ENCODE measurements at places on chromosomes 4 and X.

DNA sequence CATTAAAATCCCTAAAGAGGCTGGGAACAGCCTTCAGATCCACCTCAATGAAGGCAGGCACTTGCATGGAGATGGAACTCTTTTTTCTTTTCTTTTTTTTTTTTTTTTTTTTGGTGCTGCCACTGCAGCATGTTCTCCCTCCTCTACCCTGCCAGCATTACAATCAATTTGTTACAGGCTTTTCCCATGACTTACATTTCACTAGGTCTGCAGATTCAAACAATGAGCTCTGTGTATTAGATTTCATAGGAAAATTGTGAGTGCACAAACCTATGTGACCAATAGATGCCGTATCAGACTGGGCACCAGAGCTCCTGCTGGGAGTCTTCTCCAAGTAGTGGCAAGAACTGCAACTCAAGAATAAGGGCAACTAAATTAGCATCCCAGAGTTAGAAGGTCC, 63.8 kb upstream of the GABRQ start:
- no peak for DNase-seq

DNA sequence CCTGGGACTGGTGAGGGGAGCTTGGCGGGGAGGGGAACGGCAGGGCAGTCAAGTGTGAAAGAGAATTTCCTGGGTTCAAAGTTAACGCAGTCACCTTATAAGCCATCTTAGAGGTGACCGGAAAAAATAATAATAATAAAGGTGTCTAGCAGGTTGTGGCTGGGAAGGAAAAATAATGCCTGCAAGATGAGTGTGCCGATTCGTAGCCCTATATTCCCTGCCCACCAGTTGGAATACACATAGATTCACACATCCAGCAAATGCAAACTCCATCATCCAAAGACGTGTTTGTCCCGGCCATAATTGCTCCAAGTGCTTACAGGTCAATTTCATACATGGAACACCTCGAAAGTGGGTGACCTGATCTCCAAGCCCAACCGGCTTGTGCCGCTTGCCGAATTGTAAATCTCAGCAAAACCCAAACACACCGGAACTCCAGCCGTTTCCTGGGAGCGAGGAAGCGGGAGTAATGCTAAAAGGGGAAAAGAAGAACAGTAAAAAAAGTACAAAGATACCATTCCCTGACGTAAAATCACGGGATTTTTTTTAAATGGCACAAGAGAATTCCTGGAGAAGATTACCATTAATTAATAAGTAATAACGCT, 1.3 kb upstream of the FAT1 start:
- no peak for DNase-seq

DNA sequence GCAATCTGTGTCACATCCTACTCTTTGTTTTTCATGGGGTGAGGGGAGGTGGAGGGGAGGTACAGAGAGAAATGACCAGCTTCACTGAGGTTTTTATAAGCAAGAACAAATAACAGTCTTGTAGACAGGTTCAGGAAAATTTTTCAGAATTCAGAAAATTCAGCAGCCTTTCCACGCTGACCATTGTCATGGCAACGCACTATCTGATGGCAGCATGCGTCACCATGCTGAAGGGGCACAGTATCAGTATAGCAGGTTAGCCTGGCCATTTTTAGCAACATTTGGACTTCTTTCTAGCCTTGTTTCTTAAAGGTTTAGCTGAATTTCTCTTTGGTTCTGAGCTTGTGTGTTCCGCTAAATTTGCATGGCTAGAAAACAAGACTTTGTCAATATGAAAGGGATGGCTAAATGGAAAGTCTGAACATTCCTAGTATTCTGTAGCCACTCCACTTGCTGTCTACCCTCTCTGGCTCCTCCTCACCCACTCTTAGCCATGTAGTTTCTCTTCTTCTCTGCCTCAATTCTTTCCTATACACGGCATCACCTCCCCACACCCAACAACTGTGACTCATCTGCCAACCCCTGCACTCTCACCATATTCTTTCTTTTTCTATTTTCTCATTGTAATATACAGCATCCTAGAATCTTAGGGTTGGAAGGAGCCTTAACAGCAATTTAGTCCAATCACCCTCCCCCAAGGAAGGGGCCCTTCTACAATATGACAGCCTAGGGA, 42.7 kb upstream of the CITED1 start:
- no peak for DNase-seq

GRCh38 chr4:183968931-183969330, 63.8 kb downstream of the STOX2 start:
- DNase-seq, result no peak

DNA sequence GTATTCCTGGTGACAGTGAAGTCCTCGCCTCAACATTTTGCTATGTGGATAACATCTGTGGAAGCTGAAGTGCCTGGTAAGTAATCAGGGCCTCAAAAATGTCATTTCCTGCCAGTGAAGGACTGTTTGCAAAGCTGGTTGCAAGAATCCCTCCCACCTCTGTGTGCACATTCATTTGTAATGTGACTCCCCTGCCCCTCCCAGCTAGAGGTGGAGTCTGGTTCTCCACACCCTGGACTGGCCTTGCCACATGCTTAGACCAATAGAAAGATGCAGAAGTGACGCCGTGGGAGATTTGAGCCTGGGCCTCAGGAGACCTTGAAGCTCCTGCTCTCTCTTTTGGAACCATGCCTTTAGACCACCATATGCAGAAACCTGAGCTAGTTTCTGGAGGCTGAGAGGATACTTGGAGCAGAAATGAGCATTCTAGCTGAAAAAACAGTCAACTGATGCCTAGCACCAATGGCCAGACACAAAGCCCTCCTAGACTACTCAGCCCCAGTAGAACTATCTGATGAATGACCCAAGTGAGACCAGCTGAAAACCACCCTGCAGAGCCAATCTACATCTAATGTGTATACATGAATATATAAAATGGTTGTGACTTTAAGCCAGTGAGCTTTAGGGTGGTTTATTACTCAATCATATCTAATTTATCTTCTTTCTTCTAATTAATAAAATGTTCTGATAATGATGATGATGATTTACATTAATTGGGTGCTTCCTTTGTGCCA, 47.8 kb upstream of the CRMP1 start:
- peak; percentile 13 for DNase-seq

GRCh38 chrX:112067601-112068000, 15.0 kb downstream of the TRPC5 start:
- no peak for DNase-seq

- peak; percentile 72 for DNase-seq
These were observed 130.7 kb upstream of the GPRIN3 start for GRCh38 chr4:89438102-89438831.

- no peak for DNase-seq
These were observed 25.1 kb downstream of the ENOX2 start for GRCh38 chrX:130877892-130878341.

DNA sequence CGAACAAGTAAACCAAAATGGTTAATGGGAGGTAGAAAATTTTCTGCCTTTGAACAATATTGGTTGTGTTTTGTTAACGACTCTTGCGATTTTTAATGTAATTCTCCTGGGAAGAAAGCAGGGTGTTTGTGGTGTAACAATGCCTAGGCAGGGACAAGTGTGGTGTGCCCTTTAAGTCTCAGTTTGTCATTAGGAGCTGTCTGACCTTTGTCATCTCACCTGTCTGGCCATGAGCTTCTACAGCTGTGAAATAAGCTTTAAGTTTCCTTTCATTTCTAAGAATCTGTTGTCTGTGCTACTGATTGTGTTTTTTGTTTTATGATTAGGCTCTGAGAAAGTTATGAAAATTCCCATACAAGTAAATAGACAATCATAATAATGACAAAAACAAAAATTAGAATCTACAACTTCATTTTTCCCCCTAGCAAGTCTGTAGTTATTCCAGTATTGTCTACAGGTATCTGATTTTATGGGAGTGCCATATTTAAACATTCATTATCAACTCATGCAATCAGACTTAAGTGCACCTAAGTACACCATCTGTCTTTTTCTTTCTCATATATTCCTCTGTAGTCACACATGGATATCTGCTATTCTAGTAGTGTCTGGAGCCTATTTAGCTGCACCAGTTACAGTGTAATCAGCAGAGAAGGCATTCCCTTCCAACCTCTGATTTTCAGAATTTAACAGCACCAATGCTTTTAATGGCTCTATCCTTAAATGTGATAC, 203.5 kb downstream of the PPARGC1A start:
- DNase-seq, result no peak

GRCh38 chrX:100413229-100413628, 3.2 kb upstream of the PCDH19 start:
- no peak for DNase-seq

- no peak for DNase-seq
These were observed 29.3 kb upstream of the GPRIN3 start for GRCh38 chr4:89336818-89337420.

DNA sequence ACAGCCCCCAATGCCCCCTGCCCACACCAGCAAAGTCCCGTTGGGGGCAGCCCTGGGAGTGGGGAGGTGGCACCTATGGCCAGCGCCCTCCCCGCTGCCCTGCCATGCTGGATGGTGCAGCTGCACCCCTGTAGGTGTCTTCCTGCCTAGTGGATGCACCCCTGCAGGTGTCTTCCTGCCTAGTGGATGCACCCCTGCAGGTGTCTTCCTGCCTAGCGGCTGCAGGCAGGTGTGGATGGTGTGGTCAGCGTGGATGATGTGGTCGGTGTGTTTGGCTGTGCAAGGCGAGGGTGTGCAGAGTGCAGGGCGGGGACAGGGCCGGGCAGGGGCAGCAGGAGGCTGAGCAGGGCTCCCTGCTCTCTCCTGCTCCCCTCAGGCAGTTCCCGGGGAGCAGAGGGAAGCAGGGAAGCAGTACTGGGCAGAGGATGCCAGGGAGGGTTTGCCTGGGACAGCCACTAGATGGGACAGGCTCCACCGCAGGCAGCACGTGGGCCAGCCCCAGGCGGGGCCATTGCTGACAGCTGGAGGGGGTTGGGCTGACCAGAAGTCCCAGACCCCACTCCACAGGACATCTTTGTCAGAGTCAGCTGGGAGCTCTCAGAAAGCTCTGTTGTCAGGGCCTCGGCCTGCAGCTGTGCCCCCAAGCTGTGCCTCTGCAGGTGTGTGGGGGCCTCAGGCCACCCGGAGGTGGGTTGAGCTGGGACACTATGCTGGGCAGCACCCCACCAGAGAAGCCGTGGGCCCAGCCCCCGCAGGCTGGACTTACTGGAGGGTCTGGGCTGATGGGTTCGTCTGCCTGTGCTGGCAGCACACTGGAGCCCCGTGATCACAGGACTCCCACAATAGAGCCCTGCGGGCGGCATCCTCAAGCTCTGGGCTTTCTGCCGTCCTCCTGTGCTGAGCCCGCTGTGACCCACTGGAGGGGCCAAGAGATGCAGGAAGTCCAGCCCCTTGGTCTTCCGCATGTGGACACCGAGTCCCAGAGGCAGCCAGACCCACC, 23.7 kb downstream of the DOK7 start:
- DNase-seq, result no peak

- no peak for DNase-seq
These were observed 125.1 kb upstream of the FRMPD4 start for GRCh38 chrX:12013211-12013618.

DNA sequence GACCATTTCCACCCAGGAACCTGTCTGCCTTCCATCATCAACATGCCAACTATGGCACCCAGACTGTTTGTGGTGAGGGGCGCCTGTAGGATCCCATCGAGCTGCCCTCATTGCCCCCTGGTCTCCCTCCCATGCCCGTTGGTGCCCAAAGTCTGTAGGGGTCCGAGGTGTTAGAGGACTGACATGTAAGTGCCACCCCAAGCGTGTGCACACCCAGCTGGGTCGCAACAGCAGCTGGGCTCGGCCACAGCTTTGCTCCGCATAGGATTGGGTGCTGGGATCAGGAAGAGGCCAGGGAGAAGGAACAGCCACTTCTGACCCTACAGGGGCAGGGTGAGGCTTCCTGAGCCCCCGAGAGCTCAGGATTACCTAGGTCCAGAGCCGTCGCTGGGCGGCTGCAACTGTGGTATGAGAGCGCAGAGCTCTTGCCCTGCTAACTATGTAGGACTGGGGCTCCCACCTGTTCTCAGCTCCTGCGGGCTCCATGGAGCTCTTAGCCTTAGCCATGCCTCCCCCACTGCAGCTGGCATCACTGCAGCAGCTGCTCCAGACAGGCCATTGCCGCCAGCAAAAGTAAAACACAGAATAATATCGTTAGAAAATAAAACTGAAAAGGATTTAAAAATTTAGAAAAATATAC, 1160.3 kb downstream of the FSTL5 start:
- no peak for DNase-seq

GRCh38 chr4:52606726-52607125, 52.4 kb downstream of the USP46 start:
- no peak for DNase-seq

- DNase-seq, result no peak
These were observed 141.4 kb upstream of the LNX1 start for GRCh38 chr4:53732661-53733060.
